Activated CD4-positive, CD25-positive, alpha-beta regulatory T cell treated with anti-CD3 and anti-CD28 coated beads, Interleukin-2, amount 50 U/mL, for 16 hours (primary cell): ENCODE measurements at places on chromosomes 7 and 10.

GRCh38 chr10:116076621-116077020, 196.4 kb downstream of the GFRA1 start:
- DNase-seq, result no peak

DNA sequence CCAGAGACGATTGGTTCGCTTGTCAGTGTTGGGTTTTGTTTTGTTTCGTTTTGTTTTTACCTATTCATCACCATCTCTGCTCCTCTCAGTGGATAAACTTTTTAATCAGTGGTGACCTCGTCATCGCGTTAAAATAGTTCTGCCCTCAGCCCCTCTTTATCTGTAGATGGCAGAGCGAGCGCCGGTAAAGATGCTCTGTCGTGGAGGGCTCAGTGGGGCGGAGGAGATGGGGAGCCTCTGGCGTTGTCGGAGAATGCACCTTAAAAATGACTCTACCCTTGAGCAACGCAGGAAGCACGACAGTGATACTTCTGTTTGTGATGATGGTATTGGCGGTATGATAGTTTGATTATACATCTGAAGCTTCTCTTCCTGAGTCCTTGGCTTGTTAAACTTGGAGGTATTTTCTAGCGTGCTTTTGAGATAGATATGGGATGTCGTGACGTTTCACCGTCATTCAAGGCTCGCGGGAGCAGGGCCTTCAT, 554 bp downstream of the CSGALNACT2 start:
- DNase-seq, result peak; percentile 46

- no peak for DNase-seq
Observed at GRCh38 chr10:76902949-76903348, 734.7 kb downstream of the KCNMA1 start.

DNA sequence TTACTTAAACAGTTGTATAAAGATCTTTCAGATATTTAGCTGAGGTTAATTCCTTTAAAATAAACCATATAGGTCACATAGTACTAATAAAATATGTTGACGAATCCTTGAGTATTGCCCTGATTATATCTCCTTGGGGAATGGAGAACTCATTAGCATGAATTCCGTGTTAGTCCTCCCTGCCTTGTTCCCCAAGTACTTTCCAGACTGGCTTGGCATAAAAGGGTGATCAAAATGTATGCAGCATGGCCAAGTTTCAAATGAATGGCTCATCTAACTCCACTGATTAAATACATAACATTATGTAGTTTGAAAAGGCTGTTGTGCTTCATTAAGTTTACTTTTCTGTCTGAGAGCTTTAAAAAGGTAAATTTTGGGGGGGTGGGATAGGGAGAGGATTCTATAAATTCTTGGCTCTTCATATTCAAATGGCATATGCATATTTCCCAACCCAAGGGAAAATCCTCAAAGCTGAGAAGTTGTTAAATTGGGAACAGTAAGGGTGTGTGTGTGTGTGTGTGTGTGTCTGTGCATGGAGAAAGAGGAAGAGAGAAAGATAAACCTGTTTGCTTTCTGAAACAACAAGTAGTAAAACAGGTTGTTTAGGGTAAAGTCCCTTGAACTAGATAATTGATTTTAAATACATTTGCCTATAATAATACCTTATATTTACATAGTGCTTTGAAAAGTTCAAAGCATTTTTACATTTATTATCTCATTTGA, 4.8 kb upstream of the ADD3 start:
- no peak for DNase-seq

DNA sequence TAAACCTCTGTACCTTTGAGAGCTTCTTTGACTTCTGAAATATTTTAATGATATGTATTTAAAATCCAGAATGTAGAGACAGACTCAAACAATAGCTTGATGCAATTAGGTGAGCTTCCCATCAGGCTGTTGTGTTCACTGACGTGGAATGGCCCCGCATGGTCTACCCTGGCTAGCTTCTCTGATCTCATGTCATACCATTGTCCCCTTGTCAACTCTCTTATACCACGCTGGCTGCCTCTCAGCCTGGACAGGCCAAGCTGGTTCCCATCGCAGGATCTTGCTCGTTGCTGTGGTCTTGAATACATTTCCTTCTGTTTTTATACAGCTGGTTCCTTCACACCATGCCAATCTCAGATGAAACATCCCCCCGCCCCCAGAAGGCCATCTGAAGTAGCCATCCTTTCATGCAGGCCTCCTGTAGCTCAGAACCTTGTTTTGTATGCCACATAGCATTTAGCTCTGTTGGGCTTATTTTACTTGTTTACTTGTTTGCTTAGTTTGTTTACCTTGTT, 84.2 kb downstream of the FANK1 start:
- no peak for DNase-seq

- no peak for DNase-seq
Observed at GRCh38 chr7:5423306-5423975, at the start of gene TNRC18. TNRC18 (minus strand) TSS chr7:5423834; CDS start chr7:5421246, 2,588 bp downstream.

- DNase-seq, result no peak
Observed at GRCh38 chr10:131573707-131574106, 262.2 kb upstream of the TCERG1L start.

- no peak for DNase-seq
Observed at GRCh38 chr10:37947526-37947925, 28.9 kb downstream of the ZNF25 start.

DNA sequence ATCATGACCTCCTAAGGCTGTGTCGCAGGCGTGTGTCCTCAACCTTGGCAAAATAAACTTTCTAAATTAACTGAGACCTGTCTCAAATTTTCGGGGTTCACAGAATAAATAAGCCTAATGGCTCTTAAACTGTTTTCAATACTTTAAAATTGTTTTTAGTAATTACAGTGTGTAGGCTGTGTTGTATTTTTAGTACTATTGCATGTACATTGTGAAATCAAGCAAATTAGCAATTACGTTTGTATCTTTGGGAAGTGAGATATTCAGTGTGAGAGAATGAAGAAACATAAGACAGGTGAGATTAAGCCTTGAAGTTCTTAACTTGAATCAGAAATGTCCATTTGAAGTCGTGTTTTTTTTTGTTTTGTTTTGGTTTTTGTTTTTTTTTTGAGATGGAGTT, 4.8 kb upstream of the AKR1B10 start:
- no peak for DNase-seq

DNA sequence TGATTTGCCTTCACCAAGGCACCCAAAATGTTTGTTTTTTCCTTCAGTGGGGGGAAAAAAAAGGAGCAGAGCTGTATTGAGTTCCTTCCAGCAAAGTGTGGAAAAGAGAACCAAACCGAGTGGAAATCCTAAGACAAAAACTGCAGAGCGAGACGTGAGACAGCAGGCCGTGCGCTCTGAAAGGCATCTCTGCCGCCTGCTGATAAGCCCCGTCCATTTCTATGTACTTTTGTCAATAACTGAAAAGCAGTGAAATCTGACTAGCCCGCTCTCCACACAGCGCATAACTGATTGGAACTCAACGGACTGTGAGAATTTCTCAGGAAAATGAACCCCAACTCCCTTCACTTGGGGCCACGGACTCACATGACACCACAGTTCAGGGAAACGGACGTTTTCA, 83.2 kb downstream of the COBL start:
- DNase-seq, result no peak

DNA sequence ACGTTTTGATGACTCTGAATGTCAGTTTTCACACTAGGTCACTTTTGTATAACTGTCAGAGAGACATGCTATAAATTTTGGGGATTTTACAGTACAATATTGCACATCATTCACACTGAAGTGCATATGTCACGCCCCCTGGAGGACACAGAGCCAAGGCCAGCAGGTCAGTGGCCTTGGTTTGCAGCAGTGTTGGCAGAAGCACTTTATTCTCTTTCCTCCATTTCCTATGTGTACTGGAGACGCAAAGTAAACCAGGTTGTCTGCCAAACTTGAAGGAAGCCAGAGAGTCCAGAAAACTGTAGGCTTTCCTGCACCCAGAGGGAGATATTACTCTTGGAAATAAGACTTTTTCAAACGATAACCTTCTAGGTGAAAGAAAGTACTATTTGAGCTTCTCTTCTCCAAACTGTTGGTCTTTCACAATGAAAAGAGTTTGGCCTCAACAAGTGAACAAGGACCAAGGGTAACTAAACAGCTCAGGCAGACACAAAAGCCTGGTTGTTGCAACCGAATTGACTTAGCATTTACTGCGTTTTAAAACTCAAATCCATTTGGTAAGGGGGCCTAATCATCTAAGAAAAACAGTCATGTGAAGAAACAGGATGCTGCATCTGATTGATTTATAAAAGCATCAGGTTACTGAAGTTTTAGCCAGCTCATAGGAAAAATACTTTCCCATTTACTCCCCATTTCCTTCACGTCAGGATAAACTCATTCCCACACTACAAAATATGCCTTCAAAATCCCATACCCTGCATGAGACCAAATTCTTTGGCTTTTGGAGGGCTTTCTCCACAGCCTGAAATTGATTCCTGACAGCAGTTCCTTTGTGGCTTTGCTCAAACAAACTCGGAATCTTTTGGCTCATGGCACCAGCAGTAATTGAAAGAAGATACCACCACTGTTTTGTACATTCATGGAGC, 83.0 kb upstream of the SEC61G start:
- no peak for DNase-seq

- peak; percentile 31 for DNase-seq
Observed at GRCh38 chr10:67788028-67788886, 49.7 kb downstream of the DNAJC12 start.

- DNase-seq, result no peak
Observed at GRCh38 chr10:92913973-92914372, 65.7 kb downstream of the EXOC6 start.

DNA sequence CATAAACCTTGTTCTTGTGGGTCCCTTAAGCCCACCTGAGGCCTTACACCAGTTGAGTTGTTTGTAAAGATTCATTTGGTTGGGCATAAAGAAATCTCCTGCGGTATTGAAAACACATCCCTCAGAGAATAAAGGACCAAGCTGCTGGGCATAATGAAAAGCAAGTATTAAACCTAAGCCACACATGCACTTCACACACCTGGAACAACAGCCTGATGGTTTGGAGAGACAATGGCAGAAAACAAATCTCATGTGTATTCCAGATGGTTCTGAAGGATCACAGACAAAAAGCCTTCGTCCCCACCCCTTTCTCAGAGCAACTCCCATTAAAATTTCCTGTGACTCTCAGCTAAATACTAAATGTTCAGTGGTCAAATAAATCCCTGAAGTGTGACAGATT, 44.2 kb downstream of the FEZF1 start:
- no peak for DNase-seq

DNA sequence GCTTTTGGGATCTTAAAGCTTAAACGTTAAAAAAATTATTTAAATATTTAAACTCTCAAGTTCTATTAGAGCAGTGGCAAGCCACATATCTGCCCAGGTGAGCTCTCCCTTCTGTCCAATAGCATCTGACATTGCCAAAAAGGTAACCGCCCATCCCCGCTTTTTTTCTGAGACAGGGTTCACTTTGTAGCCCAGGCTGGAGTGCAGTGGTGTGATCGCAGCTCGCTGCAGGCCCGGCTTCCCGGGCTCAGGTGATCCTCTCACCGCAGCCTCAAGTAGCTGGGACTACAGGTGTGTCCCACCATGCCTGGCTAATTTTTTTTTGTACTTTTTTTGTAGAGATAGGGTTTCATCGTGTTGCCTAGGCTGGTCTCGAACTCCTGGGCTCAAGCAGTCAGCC, 83.2 kb downstream of the RBM33 start:
- DNase-seq, result no peak

GRCh38 chr7:116173051-116174028, 37.0 kb upstream of the TES start:
- DNase-seq, result no peak

- DNase-seq, result no peak
Observed at GRCh38 chr10:27242473-27242950, 1.9 kb upstream of the ACBD5 start.

- no peak for DNase-seq
Observed at GRCh38 chr7:1409555-1409954, 49.7 kb downstream of the MICALL2 start.

DNA sequence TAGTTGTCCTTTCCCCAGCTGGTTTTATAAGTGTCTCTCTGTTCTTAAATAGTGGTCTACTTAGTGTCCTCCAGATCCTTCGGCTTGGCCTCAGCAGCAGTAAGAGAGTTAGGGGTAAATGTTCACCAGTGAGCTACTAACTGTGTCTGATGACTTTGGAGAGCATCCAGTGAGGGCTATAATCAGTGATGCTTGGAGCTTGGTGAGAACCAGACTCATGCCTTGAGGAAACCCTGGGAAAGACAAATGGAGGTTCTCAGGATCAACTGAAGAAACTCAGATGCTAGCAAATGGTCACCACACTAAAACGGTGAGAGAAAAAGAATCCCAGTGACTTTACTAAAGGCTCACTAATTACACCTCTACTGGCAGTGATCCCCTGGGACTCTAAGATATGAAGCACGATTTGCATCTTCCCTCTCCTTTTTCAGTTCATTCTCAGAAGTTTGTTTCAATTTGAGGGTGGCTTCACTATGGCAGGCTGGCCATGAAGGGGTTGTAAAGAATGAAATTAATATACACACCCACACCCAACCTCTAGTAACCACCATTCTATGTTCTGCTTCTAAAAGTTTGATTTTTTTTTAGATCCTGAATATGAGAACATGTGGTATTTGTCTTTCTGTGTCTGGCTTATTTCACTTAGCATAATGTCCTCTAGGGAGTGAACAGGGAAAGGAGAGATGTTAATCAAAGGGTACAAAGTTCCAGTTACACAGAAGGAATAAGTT, 177.9 kb downstream of the PDE1C start:
- no peak for DNase-seq

DNA sequence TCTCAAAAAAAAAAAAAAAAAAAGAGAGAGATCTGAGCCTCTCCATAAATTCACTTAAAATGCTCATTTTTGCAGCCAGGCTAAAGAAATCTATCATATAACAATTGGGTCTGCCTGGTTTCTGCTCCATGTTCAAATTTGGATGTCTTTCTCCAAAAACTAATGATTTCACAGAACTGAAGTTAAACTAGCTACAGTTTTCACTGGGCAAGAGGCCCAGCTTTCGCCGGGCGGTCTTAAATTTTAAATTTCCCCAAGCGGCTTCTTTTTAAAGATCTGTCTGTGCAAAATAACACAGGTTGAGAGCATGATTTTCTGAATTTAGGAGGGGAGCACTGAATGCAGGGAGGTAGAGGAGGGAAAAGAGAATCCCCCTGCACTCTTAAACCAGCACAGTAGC, 603.4 kb downstream of the KCNMA1 start:
- no peak for DNase-seq

- DNase-seq, result no peak
Observed at GRCh38 chr7:105021967-105022366, 8.0 kb downstream of the KMT2E start.

- no peak for DNase-seq
Observed at GRCh38 chr10:13844651-13845050, 257.9 kb downstream of the PRPF18 start.

DNA sequence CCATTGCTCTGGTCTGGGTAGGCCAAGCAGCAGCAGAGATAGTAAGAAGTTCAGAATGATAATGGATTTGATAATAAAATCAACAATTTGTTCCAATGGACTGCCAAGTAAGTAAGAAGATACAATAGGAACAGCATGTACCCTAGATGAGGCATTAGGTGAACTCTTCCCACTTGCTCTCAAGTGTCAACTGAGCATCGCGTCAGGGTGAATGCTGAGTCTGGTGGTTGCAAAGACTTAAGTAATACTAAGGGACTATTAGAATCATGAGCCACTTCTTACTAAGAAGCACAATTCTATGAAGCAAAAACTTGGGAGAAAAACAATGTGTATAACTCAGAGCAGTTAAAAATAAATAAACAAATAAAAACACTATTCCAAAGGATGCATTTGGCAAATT, 54.5 kb downstream of the LRRN3 start:
- DNase-seq, result no peak
